ENCODE measurements at places on chromosomes 6 and 20.
A peak's percentile ranks its signal among the peaks of the same experiment; 100 is the strongest.

DNA sequence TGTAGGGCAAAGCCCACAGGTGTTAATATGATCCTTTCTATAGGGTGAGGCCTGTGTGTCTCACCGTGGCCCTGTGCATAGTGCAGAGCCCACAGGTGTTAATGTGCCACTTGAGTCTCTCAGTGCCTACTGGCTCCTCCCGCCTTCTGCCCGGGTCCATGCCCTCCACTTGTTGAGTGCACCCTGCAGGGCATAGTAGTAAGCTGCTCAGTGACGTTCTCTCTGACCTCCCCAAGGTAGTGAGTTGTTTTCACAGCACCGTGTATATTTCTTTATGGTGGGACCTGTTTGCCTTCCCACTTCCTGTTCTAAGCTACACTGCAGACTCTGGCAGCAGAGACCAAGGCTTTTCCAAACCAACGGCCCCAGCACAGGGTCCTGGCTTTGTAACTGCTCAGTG lies 64.5 kb upstream of the SLC22A1 start:
- no peaks in the 10 kb centered on the region for H3K27me3 ChIP-seq
- no peak for DNase-seq
- no peak overlapping the region for H3K4me3 ChIP-seq
- peaks cover 59% of the 10 kb centered on the region for H3K36me3 ChIP-seq

DNA sequence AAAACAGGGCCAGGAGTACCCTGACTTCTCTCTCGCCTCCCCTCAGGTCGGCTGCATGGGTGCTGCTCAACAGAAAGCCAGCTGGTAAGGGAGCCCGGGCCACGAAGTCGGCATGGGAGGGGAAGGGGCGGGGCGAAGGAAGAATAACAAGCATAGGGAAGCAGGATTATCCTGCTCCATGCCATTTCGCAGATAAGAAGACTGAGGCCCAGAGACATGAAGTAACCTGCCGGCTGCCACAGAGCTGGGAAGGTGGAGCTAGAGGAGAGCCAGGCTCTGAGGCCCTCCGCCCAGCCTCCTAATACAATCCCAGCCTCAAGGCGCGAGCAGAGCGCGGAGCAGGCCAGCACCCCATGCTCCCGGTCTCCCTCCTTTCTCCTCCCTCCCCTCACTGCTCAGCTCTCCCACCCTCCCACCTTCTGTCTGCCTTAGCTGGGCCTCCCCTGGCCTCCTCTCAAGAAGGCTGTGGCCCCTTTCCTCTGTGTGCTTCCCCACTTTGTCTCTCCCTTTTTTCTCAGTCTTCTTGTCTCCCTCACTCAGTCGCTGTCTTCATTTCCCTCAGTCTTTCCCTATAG lies 13.2 kb upstream of the HMGA1 start:
- H3K4me1 ChIP-seq = peaks cover 15% of the 10 kb centered on the region
- H3K27ac ChIP-seq = peak overlapping the region; percentile 10
- H3K4me3 ChIP-seq = peak overlapping the region; percentile 95
- H3K27me3 ChIP-seq = no peaks in the 10 kb centered on the region

DNA sequence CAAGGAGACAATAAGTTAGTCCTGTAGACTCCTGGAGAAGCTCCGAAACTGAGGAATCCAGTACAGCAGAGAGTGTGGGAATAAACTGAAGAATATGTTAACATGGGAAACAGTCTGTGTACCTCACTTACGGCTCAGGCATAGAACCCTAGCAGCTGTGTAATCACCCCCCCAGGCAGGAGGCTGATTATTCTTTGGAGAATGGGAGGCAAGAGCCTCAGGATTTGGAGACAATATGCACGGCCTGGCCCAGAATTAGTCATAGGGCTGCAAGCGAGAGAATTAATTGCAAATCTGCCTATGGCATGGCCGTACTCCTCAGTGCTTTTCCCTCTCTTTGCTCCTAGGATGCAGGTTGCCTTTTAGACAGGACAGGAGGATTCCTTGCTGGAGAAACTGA lies 27.5 kb upstream of the FYN start:
- no peak for DNase-seq
- no peaks in the 10 kb centered on the region for H3K36me3 ChIP-seq
- no peaks in the 10 kb centered on the region for H3K27me3 ChIP-seq
- no peak overlapping the region for H3K27ac ChIP-seq
- H3K4me1 ChIP-seq = no peaks in the 10 kb centered on the region
- no peak overlapping the region for H3K4me3 ChIP-seq

- H3K27me3 ChIP-seq = no peaks in the 10 kb centered on the region
- no peaks in the 10 kb centered on the region for H3K36me3 ChIP-seq
- H3K4me3 ChIP-seq = no peak overlapping the region
- H3K4me1 ChIP-seq = no peaks in the 10 kb centered on the region
Observed at GRCh38 chr20:1648101-1648500, 9.5 kb downstream of the SIRPG start.

GRCh38 chr20:42963796-42964195 lies 225.9 kb downstream of the PTPRT start:
- H3K4me1 ChIP-seq = no peaks in the 10 kb centered on the region
- DNase-seq = no peak
- H3K27ac ChIP-seq = no peak overlapping the region
- no peaks in the 10 kb centered on the region for H3K36me3 ChIP-seq

All from thoracic aorta (tissue), 2 donors.